ENCODE measurements at places on chromosomes 11 and 22.

GRCh38 chr22:26443901-26444690 is 15.0 kb downstream of the ASPHD2 start:
- DNase-seq: no peak

GRCh38 chr11:121309688-121310087 is 17.1 kb downstream of the SC5D start:
- no peak for DNase-seq

DNA sequence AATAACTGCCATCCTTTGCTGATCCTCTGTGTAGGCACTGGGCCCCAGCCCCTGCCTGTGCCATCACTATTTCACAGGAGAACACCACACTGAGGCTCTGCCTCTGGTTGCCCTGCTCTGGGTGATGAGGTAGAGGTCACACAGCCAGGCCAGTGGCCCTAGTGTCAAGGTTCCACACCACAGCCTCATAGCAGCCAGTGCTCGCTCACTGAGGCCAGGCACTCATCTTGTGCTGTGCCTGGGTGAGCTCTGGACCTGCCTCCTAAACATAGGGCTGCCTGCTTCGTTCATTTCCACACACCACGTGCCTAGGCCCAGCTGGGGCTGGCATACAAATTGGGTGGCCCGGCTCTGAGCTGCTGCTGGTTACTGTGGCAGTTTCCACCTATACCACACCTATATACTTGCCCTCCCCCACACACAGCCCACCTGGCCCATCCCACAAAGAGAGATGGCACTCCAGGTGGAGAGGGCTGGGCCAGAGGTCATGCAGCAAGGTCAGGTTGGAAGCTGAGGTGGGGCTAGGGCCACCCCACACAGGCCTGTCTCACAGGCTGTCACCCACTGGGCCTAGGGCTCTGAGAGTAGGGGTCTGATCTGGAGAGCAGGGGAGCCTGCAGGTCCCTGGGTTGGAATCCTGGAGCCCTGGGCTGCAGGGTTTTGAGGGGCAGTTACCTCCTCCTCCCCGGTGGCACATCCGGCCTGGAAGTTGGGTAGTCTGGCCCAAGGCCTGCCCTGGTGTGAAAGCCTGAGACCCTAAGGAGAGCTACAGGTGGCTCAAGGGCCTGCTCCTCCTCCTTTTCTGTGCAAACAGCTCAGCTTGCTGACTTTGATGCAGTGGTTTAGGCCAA is 11.2 kb downstream of the KCNQ1OT1 start:
- DNase-seq: no peak

DNA sequence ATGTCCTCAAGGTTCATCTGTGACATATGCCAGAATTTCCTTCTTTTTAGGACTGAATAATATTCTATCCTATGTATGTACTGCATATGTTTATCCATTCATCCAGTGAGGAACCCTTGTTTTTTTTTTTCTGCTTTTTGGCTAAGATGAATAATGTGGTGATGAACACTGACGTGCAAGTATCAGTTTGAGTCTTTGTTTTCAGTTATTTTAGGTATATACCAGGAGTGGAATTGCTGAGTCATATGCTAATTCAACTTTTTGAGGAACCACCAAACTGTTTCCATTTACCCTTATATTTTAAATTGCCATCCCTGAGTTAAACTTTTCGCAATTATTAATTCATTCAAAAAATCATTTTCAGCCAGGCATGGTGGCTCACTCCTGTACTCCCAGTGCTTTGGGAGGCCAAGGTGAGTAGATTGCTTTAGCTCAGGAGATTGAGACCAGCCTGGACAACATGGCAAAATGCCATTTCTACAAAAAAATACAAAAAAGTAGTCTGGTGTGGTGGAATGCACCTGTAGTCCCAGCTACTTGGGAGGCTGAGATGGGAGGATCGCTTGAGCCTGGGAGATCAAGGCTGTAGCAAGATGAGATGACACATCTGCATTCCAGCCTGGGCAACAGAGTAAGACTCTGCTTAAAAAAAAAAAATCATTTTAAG is 64.2 kb downstream of the MICAL2 start:
- no peak for DNase-seq

DNA sequence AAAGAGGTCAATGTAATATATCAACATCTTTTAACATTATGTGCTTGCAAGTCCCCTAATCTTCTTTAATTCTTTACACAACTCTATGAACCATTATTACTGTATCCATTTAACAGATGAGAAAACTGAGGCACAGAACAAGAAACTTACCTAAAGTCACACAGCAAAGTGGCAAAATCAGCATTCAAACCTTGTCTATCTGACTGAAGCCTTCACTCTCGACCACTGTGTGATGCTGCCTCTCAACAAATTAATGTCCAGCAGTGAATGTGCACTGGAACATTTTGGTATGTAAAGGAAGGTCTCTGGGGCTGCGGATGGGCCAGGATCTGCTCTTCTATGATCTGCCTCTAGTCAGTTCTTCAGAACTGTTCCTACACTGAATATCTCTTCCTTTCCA is 42.1 kb downstream of the PRCP start:
- DNase-seq: no peak

GRCh38 chr22:46758121-46758520 is 4.3 kb upstream of the TBC1D22A start:
- no peak for DNase-seq

GRCh38 chr11:75874684-75875341 is 59.8 kb downstream of the UVRAG start:
- no peak for DNase-seq

DNA sequence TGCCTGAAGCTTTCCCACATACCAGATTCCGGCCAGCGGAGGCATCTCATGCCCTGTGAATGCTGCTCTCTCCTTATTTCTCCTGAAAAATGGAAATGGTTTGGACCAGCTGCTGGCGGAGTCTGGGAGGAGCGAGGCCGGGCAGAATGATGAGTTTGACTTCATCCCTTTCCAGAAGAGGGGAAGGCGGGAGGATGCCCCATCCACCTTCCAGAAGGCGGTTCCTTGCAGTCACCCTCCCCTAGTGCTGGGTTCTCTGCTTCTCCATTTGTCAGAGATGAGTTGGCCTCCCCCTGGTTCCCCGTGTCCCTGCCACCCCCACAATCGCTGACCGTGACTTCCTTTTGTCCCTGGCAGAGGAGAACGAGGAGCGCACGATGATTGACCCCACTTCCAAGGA is 75.6 kb downstream of the PARVB start:
- no peak for DNase-seq

GRCh38 chr22:30381264-30381663 is 5.9 kb downstream of the RNF215 start:
- no peak for DNase-seq

DNA sequence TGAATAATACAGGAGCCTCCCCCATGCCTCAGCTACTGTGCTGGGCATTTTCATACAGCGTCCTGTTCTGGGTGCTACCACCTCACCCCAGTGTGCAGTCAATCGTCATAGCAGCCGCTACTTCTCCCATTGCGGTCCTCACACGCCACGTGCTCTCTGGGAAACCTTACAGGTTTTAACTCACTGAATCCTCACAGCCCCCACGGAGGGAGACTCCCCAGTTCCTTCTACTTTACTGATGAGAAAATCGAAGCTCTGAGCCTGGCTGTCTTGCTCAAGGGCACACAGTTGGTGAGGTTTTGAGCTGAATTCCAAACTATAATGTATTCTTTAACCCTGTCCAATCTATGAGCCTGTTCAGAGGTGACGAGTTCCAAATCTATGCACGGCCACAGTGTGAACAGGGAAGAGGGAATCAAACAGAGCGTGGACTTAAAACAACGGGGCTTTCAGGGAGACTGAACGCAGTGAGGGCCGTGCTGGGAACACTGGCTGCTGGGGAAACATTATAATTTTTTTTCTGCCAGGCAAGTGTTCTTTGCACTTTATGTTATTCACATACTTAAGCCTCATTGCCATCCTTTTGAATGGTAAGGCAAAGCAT is 421.5 kb downstream of the BRD1 start:
- DNase-seq: no peak

DNA sequence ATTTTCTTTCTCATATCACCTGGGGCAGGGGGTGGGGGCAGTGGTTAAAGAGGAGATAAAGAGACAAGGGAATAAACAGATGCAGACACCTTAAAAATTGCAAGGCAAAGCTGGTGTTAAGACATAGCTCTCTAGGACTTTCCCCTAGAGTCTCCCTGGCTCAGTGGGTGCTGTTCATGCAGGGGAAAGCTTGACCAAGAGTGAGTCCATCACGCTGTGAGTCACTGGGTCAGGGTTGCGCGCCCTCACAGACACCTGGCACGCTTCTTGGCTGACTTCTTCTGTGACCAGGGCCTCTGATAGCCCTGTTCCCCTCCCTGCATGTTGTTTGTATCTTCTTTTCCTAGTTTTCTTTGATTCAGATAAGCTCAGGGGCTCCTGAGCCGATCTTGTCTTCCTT is 31.9 kb downstream of the COMMD9 start:
- no peak for DNase-seq

GRCh38 chr11:36240173-36240572 is 49.1 kb downstream of the COMMD9 start:
- DNase-seq: no peak

DNA sequence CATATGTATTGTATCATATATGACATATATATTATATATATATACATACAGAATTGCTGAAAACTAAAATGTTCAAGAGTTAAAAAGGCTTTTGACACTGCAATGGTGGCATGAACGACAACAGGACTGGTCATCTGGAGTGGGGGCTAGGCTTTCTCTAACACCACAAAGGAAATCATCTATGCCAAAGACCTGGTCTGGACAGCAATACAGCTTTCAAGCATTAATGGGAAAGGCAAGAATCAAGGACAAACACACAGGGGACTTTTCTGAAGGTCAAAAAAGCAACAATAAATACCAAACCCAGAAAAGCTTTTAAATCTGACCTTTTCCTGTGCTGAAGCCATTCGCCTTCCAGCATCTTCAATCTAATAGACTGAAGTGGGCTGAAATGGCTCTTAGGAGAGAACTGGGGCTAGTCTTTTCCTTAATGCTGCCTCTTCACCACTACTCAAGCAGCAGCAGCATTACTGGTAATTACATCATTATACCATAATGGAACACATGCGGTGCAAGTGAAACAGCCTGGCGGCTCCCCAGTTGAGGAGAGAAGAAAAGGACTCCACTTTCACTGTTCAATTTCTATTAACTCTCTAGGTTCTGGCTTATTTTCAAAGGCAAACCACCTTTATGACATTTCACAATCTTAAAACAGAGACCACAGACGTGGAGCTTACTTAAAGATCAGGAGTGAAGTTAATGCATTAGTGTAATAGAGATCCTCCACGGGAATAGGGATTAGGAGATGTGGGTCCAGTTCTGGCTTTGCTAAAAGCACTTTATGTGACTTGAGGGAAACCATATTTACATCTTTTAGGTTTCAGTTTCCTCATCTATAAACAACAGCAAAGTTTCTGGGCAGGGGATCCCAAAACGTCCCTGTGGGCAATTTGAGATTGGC is 63.0 kb downstream of the GAB2 start:
- DNase-seq: peak; percentile 18

GRCh38 chr11:122902951-122903350 is 20.4 kb downstream of the JHY start:
- DNase-seq: no peak

DNA sequence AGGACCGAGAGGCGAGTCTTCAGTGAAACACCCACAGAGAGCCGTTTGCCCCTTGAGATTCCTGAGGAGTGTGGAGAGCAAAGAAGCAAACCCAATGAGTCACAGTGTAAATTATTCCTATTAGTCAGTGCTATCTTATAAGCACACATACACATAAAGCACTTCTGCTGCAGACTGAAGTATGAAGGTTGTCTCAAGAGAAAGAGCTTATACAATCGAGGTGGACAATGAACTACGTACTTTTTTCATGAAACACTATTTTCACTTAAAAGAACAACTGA is 37.3 kb downstream of the GALNT18 start:
- DNase-seq: peak; percentile 15

DNA sequence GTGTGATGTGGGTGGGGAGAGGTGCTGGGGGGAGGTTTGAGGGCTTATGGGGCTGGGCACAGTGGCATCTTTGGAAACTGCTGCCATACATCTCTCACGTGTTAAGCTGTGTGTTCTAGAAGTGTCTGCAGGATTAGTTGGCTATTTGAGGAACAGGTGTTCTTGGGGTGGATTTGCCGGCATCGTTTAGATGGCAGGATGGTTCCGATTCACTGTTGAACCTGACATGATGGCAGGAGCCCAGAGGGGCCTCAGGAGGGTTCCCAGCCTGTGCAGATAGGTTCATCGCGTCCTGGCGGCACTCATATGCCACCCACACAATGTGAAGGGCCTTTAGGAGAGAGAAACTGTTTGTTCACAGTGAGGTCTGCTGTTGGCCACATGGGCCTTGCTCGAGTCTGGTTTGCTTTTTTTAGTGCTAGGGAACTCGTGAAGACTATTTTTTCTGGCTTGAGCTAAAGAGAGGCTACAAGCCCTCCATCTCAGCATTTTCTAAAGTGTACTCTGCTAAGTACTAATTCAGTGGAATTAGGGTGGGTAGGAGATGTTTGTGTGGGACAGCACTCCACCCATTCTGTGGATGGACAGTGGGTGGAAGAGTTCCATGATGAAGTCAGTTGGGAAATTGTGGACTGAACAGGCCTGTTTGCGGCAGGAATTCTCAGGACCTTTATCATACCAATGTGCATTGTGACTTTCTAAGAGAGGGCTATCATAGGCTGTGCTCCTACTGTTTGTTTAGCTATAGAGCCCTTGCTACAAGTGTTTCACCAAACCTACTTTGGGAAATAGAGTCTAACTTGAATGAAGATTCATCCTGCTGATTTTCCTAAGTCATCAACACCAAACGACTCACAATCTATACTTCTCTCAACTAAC is 55.4 kb upstream of the PLET1 start:
- DNase-seq: no peak

GRCh38 chr11:37957717-37958116 is 1359.7 kb upstream of the RAG2 start:
- DNase-seq: no peak

GRCh38 chr11:29446132-29446531 is 570.7 kb downstream of the KCNA4 start:
- DNase-seq: no peak

DNA sequence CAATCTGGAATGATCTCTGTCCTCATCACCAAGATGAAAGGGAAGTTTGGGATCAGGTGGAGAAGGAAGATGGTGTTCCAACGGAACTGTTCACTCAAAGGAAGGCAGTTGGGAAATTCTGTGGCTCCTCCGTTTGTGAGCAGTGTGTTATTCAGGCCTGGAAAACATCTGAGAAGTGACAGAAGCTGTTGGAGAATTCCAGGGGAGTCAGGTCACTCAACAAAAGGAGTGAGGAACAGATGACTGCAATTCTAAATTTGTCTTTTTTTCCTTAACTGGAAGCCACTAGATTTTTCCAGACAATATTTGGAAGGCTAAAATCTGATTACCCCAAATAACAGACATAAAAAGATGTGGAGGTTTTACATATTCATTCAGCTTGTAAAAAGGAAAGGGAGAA is 107.8 kb downstream of the CD44 start:
- DNase-seq: no peak

GRCh38 chr11:30855383-30856006 is 269.3 kb upstream of the MPPED2 start:
- peak; percentile 18 for DNase-seq

DNA sequence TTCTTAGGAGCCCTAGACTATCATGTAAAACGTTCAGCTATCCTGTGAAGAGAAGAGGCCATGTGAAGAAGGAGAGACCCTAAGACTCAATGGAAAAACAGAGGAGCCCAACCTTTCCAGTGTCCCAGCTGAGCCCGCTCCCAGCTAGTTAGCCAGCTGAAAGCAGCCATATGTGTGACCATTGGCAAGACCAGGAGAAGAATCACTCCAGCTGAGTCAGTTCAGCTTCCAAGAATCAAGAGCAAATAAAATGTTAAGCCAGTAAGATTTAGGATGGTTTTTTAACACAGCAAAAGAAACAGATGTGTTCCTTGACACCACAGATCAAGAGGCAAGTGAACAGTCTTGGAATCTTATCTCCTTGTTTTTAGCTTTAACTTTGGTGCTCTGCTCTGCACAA is 108.0 kb downstream of the CCDC81 start:
- DNase-seq: no peak

- no peak for DNase-seq
Measured at GRCh38 chr22:49720279-49720959, 107.3 kb downstream of the BRD1 start.
